Myocyte (in vitro differentiated cells): ENCODE measurements at places on chromosomes 16 and 17.

DNA sequence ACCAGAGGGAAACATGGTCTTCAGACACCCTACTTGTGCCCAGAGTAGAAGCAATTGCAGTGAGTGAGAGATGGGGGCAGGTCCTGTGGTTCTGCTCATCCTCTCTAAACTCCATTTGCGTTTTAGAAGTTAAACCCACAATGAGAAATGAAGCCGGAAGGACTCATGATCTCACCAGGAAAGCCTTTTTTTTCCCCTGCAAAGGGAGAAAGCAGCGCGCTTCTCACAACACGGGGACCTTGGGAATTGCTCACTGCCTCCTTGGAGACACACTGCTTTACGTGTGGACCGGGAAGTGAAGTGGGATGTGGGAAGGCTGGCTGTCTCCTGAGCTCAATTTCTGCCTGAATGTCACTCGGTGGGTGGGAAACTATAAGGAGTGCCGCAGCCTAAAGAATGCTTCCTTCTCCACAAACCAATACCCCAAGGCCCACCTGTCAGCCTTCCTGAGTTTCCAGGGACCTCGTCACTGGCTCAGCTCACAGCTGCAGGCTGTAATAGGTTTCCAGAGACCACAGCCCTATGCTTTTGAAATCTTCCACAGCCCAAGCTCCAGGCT lies 365.4 kb downstream of the XYLT1 start:
- DNase-seq = peak; percentile 66

- peak; percentile 53 for DNase-seq
Measured at GRCh38 chr16:57479976-57480753, 6.1 kb downstream of the DOK4 start.

DNA sequence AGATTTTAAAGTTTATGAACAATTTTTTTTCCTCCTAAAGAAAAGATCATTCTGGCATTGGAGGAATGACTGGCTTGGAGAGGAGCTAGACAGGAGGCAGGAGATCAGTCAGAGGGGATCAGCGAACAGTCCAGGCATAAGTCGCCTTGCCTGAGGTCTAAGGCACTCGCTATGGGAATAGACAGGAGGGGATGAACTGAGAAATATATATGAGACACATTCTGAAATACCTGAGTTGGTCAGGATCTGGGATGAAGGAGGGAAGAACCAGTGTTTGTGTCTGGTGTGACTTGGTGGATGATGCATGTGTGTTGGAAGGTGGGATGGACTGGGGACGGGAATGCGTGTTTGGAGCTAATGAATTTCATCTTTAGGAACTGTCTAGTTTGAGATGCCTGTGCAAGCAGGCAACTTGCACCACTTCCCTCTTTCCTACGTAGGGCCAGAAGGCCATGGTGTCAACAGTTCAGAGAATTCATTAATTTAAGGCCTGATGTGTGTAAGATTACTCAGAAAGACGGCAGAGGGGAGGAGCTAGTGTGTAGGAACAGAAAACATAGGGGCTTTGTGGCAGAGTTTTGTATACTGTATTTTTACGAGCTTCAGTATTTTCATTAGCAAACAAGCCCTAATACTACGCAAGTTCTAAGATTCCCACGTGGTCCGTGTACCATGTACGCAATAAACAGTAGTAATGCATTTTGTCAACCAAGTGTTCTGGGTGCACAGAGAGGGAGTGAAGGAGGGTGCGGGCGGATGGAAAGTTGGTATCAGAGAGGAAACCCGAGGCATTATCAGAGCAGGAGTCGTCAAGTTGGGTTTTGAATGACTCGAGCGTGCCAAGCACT lies 825 bp downstream of the HEATR6 start:
- no peak for DNase-seq

- DNase-seq = no peak
Measured at GRCh38 chr16:79165506-79165905, 435.0 kb downstream of the MAF start.

DNA sequence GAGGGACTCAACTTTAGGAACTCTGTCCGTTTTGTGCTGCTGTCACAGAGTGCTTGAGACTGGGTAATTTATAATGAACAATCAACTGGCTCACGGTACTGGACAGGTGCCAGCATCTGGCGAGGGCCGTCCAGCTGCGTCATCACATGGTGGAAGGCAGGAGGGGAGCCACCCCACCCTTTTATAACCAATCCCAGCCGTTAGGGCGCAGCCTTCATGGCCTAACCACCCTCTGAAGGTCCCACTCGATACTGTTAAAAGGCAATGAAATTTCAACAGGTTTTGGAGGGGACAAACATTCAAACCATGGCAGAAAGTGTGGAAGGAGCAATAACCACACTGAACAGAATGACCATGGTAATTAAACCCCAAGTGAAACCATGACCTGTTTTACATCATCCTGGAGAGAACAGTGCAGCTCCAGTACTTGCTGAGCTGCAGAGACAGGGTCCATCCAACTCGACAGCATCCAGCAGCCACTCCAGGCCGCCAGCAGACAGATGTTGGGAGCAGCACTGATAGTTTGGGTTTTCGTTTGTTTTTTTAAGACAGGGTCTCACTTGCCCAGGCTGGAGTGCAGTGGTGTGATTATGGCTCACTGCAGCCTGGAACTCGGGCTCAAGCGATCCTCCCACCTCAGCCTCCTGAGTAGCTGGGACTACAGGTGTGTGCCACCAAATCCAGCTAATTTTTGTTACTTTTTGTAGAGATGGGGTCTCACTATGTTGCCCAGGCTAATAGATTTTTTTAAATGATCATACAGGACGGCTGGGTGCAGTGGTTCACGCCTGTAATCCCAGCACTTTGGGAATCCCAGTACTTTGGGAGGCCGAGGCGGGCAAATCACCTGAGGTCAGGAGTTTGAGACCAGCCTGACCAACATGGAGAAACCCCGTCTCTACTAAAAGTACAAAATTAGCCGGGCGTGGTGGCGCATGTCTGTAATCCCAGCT lies 11.0 kb downstream of the CHMP6 start:
- DNase-seq = peak; percentile 58

DNA sequence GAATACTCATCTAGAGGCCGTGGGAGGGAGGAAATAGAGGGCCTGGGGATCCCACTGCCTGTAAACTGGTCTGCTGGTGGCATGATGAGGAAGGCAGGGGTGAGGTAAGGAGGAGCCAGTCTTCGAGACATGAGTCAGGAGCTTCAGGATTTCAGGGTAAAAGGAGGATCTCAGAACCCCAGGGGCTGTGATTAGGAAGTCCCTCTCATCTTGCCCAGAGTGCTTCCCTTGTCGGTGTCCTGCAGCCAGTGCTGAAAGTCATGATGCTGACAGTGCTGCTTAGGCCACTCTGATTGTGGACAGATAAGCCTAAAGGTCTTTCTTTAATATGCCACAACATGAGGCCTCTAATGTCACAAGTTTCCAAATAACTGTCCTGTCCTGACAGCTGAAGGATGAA lies 29.6 kb downstream of the COG4 start:
- DNase-seq = peak; percentile 26

GRCh38 chr17:82400830-82401229 lies 17.3 kb upstream of the HEXD start:
- DNase-seq = peak; percentile 88

GRCh38 chr16:4689091-4689671 lies 4.2 kb upstream of the NUDT16L1 start:
- no peak for DNase-seq

- no peak for DNase-seq
Measured at GRCh38 chr17:76174037-76174436, 33.0 kb upstream of the FOXJ1 start.

DNA sequence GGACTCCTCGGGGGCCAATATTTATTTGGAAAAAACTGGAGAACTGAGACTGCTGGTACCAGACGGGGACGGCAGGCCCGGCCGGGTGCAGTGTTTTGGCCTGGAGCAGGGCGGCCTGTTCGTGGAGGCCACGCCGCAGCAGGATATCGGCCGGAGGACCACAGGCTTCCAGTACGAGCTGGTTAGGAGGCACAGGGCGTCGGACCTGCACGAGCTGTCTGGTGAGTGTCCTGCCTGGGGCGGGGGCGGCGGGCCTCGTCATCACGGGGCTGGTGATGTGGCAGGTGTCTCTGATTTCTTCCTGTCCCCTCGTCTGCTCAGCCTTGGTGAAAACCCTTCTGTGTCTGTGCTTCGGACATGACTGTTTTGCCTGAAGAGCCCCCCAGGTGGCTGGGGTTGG lies 5.7 kb downstream of the METRNL start:
- DNase-seq = no peak

GRCh38 chr17:69723741-69724140 lies 309.2 kb downstream of the MAP2K6 start:
- DNase-seq = no peak

GRCh38 chr17:81046132-81046769 lies 11.3 kb downstream of the BAIAP2 start:
- no peak for DNase-seq

- DNase-seq = no peak
Measured at GRCh38 chr17:63171428-63172393, 205.7 kb downstream of the TANC2 start.

DNA sequence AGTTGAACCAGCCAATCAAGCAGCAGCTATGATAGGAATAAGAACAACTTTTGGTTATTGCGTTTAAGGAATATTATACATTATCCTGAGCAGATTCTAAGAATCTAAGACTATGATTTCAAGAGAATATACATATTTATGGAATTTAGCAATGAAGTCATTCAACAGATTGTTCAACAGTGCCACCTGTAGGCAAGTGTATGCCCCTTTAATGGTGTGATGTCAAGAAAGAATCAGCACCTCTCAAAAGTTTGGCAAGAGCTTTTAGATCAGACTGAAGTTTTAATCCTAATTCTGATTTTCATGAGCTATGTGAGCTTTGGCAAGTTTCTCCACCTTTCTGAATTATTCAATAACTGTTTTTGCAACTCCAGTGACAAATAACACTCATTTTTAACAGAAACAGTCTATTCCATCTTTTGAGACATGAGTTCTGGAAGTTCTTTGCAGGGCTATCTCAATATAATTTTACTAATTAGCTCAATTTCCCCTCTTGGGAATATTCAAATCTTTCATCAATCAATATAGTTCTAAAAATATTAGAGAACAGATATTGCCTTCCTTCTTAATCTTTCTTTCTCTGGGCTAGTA lies 474.3 kb upstream of the TOM1L1 start:
- no peak for DNase-seq

GRCh38 chr17:17063546-17064122 lies 21.4 kb downstream of the MPRIP start:
- DNase-seq = peak; percentile 93

DNA sequence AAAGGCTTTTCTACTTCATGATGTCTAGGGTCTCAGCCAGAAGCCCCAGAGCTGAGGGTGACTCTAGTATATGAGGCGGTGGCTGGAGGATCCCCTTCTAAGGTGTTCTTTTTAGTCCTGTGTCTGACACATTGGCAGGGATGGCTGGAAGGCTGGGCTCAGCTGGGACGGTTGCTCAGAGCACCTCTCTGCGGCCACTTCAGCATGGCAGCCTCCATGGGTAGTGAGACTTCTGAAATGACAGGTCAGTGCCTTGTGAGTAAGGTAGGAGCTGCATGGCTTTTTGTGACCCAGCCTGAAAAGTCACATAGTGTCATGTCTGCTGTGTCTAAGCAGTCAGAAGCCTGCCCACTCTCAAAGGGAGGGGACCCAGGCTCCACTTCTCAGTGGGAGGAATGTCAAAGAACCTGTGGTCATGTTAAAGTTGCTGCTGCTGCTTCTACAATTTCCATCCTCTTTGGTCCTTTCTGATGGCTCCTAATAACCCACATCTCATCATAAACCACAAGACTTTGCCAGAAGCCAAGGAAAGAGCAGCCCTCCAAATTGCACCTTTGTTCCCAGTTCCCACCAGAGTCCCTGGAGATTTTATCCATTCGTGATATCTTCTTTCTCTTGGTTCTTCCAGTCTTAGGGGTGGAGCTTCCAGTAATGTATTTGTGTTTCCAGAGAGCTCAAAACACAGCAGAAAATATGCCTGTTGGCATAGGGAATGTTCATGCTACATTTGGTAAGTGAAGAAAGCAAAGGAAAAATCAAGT lies 15.4 kb upstream of the KCNG4 start:
- no peak for DNase-seq

DNA sequence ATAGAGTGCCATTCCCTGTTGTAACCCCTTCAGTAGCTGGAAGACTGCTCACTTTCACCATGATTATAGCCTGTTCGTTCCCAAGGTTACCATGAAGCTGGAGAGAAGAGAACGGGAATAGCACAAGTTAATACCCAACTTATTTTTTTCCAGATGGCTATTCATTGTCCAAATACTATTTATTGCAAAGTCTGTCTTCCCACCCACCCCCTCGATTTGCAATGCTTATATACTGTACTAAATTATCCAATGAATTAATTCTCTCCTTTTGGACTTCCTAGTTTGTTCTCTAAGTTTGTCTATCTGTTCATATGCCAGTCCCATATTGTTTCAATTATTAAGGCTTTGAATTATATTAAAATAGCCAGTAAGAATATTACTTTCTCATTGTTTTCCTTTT lies 231.0 kb downstream of the RAB11FIP4 start:
- DNase-seq = no peak

DNA sequence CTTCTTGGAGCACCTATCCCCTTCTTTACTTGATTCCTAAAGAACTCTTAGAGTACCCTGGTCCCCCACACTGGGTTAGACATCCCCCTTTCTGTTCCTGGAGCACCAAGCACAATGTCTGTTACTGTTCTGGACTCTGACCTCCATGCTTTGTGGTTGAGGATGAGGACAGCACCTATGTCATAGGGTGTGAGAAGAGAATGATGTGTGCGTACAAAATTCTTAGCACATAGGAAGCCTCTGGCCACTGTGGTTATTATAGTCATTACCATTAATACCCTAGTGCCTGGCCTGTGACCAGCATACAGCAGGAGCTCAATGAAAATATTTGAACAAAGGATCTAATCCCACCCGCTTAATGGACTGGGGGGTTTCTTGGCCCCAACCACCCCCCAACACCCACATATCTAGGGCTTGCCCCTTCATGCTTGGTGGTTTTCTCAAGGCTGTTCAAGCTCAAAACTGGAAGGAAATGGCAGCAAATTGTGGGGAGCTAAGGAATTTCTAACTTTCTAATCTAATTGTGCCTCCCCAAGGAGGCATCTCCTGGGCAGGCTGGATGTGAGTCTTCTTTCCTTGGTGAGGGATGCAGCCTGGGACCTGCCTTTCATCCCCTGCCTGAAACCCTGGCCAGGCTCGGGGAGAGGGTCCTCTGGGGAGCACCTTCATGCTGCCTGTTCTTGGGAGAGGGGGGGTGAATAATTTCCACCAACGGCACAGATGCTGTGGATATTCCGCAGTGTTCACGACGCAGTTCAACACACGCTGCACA lies 1.5 kb upstream of the CMIP start:
- no peak for DNase-seq

DNA sequence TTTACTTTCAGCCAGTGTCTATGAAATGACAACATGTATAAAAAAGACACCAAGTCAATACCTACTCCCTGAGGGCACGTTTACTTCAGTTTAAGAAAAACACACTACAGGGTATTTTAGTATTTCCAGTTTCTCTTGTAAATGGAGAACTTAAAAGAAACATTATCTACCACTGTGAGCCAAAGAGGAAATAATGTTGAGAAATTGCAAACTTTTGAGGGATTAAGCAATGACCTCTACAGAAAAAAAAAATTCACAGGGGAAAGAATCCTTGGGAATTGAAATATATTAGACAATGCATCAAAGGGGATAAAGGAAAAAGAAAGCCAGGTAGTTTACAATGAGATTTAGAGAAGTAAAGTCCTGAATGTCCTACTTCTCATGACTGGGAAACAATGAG lies 126.0 kb downstream of the KCNJ2 start:
- no peak for DNase-seq

- no peak for DNase-seq
Measured at GRCh38 chr17:76841776-76842405, 26.3 kb upstream of the MGAT5B start.

- DNase-seq = no peak
Measured at GRCh38 chr16:79283578-79283977, 317.0 kb downstream of the MAF start.

- peak; percentile 49 for DNase-seq
Measured at GRCh38 chr16:70267516-70267915, 15.8 kb upstream of the EXOSC6 start.

GRCh38 chr17:49618028-49618611 lies 42.4 kb downstream of the NXPH3 start:
- no peak for DNase-seq
